ENCODE measurements at places on chromosomes 5 and 9.
A peak's percentile ranks its signal among the peaks of the same experiment; 100 is the strongest.

GRCh38 chr5:165477546-165477945 is 1972.1 kb downstream of the MAT2B start:
- no peak for DNase-seq

DNA sequence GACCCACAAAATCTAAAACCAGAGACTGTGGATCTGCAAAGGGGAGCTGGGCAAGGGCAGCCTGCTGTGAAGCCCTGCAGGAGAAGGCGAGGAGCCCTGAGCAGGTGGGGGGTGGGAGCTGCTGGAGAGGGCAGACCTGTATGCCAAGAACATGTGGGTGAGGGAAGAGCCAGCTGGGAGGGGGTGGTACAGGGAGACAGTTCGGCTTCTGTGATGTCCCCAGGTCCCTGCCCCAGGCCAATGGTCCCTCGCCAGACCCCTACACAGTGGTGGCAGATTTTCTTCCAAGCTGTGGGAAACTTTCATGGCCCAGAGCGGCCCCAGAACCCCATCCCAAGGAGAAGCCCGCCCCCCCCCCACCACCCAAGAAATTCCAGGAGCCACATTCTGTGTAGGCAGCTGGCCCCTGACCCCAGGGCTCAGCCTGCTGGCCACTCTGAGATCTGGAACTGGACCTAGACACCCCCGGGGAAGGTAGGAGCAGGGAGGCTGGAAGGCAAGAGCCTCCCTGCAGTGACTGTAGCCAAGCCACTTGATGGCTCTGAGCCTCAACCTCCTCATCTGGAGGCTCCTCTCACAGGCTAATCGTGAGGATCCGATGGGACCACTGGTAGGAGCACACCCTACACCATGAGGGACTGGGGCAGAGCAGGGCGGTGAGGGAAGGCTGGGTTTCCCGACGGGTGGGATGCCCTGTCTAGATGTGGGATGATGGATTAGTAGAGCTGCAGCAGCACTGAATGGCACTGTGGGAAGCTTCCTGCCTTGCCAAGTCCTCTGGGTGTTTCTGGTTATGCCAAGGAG is 22.6 kb upstream of the CSF1R start:
- no peak for DNase-seq

DNA sequence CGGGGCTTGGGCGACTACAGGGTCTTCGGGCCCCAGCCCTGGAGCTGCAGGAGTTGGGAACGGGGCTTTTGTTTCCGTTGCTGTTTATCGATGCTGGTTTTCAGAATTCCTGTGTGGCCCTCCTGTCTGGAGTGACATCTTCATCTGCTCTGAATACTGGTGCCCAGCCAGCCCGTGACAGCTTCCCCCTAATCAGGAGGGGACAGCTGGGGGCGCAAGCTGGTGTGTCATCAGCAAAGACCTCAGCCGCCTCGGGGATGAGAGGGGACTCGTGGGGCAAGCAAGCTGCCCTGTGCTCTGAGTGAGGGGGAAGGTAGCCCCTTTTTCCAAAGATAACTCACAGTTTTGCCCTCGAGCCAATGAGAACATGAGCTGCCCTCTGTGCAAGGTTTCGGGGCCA is 110.7 kb downstream of the RXRA start:
- DNase-seq, result no peak

DNA sequence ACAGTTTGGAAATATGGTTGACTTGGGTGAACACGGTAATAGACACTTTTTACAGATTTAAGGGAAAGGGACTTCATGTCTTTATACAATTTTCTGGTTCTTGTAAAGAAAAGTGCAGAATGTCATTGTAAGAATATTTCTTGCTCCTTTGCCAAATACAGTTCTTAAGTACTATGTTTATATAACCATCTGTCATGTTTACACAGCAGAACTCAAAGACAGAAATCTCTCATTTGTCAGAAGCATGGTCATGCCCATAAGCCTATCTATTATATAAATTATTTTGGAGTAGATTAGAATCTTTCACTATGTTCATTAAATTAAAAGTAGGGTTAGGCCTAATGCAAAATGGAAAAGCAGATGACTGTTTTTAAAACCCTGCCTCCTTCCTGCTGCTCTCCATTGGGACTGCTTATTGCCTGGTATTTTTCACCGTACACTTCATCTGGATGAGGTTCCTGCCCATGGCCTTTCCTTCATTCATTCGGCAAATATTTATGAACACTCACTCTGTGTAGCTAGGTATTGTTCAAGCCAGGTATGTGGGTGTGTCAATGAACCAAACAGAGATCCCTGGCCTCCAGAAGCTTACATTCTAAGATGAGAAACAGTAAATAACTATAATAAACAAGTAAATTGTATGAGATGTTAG is 558.1 kb downstream of the NR2F1-AS1 start:
- no peak for DNase-seq

- DNase-seq, result peak; percentile 39
These were observed 21.2 kb downstream of the GSN start for GRCh38 chr9:121289026-121289771.

Measured in inflammatory macrophage (primary cell).